ENCODE measurements at places on chromosomes 7 and 10.

GRCh38 chr7:117323851-117324711 is 1.2 kb upstream of the WNT2 start:
- DNase-seq = no peak

DNA sequence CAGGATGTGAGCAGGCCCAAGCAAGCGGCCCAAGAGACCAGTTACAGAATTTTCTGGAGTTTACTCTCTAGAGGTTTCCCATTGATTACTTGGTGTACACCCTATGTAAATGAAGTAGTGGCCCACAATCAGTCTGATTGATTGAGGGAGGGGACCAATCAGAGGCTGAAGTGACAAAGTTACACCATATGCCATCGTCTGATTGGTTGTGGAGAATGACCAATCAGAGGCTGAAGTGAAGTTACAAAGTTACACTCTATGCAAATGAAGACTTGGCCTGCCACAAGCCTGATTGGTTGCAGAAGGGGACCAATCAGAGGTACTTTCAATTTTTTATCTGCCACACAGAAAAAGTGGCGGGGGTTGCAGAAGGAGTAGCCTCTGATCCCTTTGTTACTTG is 83.7 kb downstream of the KIF20B start:
- no peak for DNase-seq

DNA sequence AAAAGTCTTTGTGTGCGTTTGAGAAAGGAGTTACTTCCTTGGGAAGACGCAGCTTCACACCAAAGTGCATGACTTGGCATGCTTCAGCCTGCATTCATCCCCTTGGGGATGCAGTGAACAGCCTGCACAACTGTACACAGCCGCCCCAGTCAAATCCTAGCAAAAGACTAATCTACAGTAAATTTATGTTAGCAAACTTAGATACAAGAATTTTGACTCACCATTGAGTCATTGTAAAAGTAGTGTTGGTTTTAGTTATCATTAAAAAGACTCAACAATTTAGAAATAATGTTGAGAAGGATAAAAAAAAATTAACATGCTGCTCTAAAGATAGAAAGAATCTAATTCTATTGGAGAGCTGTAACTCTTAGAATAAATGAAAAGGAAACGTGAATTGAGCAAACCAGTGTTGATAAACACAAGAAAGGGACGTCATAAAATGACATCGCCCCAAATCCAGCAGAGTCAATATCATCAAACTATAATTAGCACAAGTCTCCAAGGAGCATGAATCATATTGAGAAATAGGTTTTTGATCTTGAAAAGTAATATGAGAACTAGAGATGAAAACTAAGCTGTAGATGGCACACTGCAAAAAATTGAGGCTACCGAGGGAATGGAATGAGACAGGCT is 11.9 kb upstream of the OPTN start:
- DNase-seq = no peak

- no peak for DNase-seq
These were observed 36.1 kb upstream of the CCNY start for GRCh38 chr10:35300063-35300699.

- DNase-seq = peak; percentile 92
These were observed 56.4 kb upstream of the CAV2 start for GRCh38 chr7:116443101-116443523.

- no peak for DNase-seq
These were observed 730.9 kb downstream of the GRID1 start for GRCh38 chr10:85635650-85636049.

Measured in glomerular endothelial cell (primary cell).